ENCODE measurements at places on chromosomes 2 and 18.

DNA sequence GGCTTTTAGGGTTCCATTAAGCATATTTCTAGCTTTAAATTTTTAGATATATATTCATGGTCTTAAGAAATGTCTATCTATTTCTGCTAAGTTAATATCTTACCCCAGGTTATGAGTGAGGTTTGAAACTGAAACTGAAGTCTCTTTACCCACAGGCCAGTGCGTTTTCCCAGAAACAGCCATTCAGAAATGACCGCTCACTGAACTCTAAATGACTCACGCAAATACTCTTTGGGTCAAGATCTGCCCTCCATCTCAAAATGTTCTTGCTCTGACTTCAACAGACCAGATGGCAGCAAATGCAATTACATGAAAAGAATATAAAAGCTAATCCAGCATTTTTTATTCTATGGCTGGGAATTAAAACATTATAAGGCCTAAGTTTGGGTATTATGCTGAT is 315.2 kb downstream of the TDRD15 start:
- DNase-seq: no peak

GRCh38 chr2:162490052-162490717 is 146.3 kb downstream of the GCA start:
- no peak for DNase-seq

DNA sequence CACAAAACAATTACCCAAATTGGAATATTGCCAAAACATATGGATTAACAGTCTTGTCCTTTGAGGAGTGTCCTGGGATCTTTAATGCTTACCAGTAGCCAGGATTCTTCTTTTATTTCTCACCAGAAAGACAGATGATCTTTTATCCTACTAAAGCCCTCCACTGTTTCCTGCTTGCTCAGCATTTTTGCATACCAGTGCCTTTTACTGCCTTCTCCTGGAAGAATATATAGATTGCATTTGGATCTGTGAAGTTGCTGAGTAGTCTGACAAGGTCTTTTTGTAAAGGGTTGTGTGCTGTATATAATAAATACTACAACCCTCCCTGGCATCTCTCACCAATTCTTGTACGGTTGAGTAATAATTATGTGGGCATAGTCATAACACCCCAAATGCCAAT is 652.2 kb downstream of the LRRTM4 start:
- DNase-seq: no peak

GRCh38 chr2:71069376-71069775 is 928 bp downstream of the NAGK start:
- DNase-seq: no peak

GRCh38 chr2:3460831-3461800 is 58.2 kb downstream of the ADI1 start:
- DNase-seq: no peak

GRCh38 chr2:128622371-128622770 is 303.7 kb upstream of the HS6ST1 start:
- no peak for DNase-seq
